Dermis blood vessel endothelial cell (primary cell): ENCODE measurements at places on chromosomes 3 and 15. TPM values are rescaled to one million over a fixed set of nuclear protein-coding genes. Genes with fewer than 3 reads are reported as not detected.

The WDR72 gene
- under 0.01 TPM in 1 of 2 replicates, not detected in the other for total RNA-seq

The SPESP1 gene
- 1.5 and 4.6 TPM in 2 replicates for total RNA-seq

The KNG1 gene
- total RNA-seq, result not detected in 2 replicates

The CHRFAM7A gene
- 0.51 and 1.5 TPM in 2 replicates for total RNA-seq

The CADPS gene
- not detected in 2 replicates for total RNA-seq

The CIP2A gene
- total RNA-seq, result 11.7 and 35.1 TPM in 2 replicates

The UBE2Q2 gene
- 68.8 and 69.1 TPM in 2 replicates for total RNA-seq

The CCDC191 gene
- total RNA-seq, result 1.3 and 3.2 TPM in 2 replicates

The GOLGA8K gene
- total RNA-seq, result 0.17 and 0.19 TPM in 2 replicates

The CMTM7 gene
- 19.1 and 31.3 TPM in 2 replicates for total RNA-seq

The ESYT3 gene
- not detected in 2 replicates for total RNA-seq

The ABHD17C gene
- total RNA-seq, result 4.6 and 8.1 TPM in 2 replicates

The CASR gene
- total RNA-seq, result not detected in 2 replicates

The VWA5B2 gene
- total RNA-seq, result 0.05 and 0.17 TPM in 2 replicates

The SLC6A6 gene
- 10.9 and 28.6 TPM in 2 replicates for total RNA-seq

The CLRN1 gene
- not detected in 2 replicates for total RNA-seq

The CLDN1 gene
- total RNA-seq, result 0.68 and 0.79 TPM in 2 replicates

The RTP3 gene
- total RNA-seq, result not detected in 2 replicates

The WDR73 gene
- 22.1 and 26.4 TPM in 2 replicates for total RNA-seq

The AADACL2 gene
- not detected in 2 replicates for total RNA-seq

The ST3GAL6 gene
- total RNA-seq, result 18.6 and 30.1 TPM in 2 replicates

The TMIE gene
- 0.17 TPM in 1 of 2 replicates, not detected in the other for total RNA-seq

The AHSG gene
- 0.05 TPM in 1 of 2 replicates, not detected in the other for total RNA-seq

The PP2D1 gene
- total RNA-seq, result not detected in 2 replicates

The FOXB1 gene
- not detected in 2 replicates for total RNA-seq

The GOLGA6L10 gene
- total RNA-seq, result 0.17 and 0.65 TPM in 2 replicates

The RASL12 gene
- total RNA-seq, result not detected in 2 replicates

The UBAP1L gene
- 1.6 and 2.7 TPM in 2 replicates for total RNA-seq

The PSMD2 gene
- total RNA-seq, result 411 and 593 TPM in 2 replicates

The INSYN1 gene
- total RNA-seq, result not detected in 2 replicates

The HTR3E gene
- total RNA-seq, result not detected in 2 replicates

The SCN11A gene
- under 0.01 TPM in 1 of 2 replicates, not detected in the other for total RNA-seq

The ETV5 gene
- total RNA-seq, result 14.1 and 38.6 TPM in 2 replicates

The SERPINI2 gene
- total RNA-seq, result not detected in 2 replicates

The BAHD1 gene
- total RNA-seq, result 9.5 and 12.0 TPM in 2 replicates

The ELL3 gene
- 2.9 and 5.4 TPM in 2 replicates for total RNA-seq

The FGD5 gene
- total RNA-seq, result 103 and 196 TPM in 2 replicates

The CCDC13 gene
- total RNA-seq, result 0.28 and 1.0 TPM in 2 replicates

The CCR1 gene
- total RNA-seq, result not detected in 2 replicates

The GOLGA6A gene
- not detected in 2 replicates for total RNA-seq
